K562 (cell line): ENCODE measurements at places on chromosomes 5 and 9. TPM values are rescaled to one million over a fixed set of nuclear protein-coding genes. Genes with fewer than 3 reads are reported as not detected.
A peak's percentile ranks its signal among the peaks of the same experiment; 100 is the strongest.

The MARCOL gene
- total RNA-seq: not detected in 2 replicates

The SH3TC2 gene
- total RNA-seq: 0.80 and 1.1 TPM in 2 replicates

The OR1Q1 gene
- total RNA-seq: not detected in 2 replicates

The EQTN gene
- not detected in 2 replicates for total RNA-seq

The ARID3C gene
- not detected in 2 replicates for total RNA-seq

The PCDHAC2 gene
- not detected in 2 replicates for total RNA-seq

The SLC34A1 gene
- not detected in 2 replicates for total RNA-seq

The FOXD4L6 gene
- total RNA-seq: not detected in 2 replicates

The TRIM36 gene
- total RNA-seq: 0.22 and 0.51 TPM in 2 replicates

The WDR38 gene
- total RNA-seq: not detected in 2 replicates

The HTR4 gene
- not detected in 2 replicates for total RNA-seq

The PCDHGC3 gene
- 0.07 and 0.20 TPM in 2 replicates for total RNA-seq

DNA sequence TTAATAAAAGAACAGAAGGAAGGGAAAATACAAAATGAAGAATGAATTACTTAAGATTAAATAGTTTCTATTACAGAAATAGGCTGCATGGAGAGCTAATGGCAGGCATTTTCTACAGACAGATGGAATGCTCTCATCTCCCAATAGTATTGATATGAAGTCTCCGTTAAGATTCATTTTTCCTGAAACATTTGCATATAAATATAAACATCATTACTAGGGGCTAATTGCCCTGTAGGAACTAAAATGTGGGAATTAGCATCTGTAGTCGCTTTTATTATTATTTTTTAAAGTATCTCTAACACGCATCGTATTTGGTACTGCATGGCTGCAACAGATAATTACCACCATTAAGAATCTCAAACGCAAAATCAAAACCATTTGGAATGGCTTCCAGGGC, 2275.5 kb downstream of the MAT2B start:
- no peak for DNase-seq

DNA sequence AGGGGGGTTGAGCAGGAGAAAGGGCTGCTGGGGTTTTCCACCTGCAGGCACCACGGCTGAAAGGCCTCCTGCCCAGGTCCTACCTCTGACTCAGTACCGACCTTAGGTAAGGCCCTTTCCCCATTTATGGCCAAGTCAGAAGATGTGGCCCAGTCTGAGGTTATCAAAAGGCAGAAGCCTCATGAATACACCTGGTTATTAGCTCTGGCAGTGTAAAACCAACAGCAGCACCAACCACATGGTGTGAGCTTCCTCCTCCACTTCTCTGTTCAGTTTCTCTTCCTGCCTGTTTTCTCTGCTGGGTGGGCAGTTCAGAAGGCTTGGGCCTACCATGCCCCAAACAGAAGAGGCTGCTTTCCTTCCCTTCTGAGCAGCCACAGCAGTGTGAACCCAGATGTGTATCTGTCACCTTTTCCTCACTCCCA, 86.9 kb downstream of the UGCG start:
- DNase-seq: no peak

DNA sequence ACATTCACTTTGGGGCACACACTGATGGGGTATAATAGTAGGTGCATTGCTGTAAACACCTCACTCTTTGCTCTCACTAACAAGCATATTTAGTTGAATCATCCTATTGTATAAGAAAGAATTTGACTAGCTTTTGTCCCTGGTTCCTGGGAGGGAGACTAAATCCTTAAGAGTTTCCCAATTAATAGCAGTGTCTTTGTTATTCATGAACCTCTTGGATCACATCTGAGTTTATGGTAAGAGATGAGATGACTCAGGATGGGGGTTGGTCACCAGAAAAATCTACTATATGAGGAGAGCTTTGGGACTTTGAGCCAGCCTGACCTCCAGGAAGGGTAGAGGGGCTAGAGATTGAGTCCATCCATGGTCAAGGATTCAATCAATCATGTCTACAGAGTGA, 56.8 kb downstream of the PUM3 start:
- no peak for DNase-seq

DNA sequence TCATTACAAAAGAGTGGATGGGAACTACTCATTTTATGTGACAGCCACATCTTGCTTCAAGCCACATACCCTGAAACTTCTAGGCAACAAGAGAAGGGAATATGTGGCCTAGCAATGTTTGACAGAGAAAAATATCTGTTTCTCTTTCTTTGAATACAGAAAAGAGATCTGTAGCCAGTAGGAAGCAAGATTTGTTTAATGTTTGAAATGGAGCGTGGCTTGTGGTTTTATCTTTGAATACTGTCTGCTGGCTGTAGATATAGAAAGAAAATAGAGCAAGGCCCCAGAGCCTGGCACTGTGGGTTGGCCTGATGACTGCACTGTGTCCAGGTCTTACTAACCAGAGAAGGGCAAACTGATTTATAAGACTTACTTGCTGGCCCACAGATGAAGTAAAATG, 133.8 kb downstream of the ARHGEF28 start:
- DNase-seq: no peak

DNA sequence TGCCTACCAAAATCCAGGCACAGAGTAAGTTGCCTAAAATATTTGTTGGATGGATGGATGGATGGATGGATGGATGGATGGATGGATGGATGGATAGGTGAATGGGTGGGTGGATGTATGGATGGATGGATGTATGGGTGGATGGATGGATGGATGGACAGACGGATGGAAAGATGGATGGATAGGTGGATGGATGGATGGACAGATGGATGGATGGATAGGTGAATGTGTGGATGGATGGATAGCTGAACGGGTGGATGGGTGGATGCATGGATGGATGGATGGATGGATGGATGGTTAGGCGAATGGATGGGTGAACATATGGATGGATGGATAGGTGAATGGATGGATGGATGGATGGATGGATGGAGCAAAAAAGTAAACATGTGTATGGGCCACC, 131.9 kb downstream of the GABBR2 start:
- no peak for DNase-seq

- no peak for DNase-seq
Observed at GRCh38 chr5:3302228-3302627, 293.4 kb upstream of the IRX1 start.

DNA sequence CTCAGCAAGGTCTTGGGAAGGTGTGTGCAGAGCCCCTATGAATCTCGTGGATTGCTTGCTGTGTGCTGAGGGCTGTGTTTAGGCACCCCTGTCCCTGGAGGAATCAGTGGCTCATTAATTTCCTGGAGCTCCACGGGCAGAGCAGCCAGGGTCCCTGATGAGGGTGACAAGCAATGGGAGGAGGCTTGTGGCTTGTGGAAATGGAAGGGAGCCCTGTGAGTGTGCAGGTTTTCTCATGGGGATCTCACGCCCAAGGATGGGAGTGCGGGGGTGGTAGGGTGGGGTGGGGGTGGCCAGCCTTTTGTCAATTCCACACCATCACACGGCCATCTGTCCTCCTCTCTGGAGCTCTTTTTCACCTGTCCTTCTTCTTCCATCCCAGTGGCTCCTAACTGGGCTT, 25.3 kb downstream of the PHF2 start:
- DNase-seq: no peak

GRCh38 chr9:100890321-100890720, 138.2 kb upstream of the PLPPR1 start:
- DNase-seq: no peak

- no peak for DNase-seq
Observed at GRCh38 chr9:112158656-112159367, 16.3 kb downstream of the SUSD1 start.

GRCh38 chr5:172881691-172882370, 47.8 kb downstream of the ERGIC1 start:
- DNase-seq: peak; percentile 85

- no peak for DNase-seq
Observed at GRCh38 chr9:132578367-132578932, 4.0 kb upstream of the BARHL1 start.

DNA sequence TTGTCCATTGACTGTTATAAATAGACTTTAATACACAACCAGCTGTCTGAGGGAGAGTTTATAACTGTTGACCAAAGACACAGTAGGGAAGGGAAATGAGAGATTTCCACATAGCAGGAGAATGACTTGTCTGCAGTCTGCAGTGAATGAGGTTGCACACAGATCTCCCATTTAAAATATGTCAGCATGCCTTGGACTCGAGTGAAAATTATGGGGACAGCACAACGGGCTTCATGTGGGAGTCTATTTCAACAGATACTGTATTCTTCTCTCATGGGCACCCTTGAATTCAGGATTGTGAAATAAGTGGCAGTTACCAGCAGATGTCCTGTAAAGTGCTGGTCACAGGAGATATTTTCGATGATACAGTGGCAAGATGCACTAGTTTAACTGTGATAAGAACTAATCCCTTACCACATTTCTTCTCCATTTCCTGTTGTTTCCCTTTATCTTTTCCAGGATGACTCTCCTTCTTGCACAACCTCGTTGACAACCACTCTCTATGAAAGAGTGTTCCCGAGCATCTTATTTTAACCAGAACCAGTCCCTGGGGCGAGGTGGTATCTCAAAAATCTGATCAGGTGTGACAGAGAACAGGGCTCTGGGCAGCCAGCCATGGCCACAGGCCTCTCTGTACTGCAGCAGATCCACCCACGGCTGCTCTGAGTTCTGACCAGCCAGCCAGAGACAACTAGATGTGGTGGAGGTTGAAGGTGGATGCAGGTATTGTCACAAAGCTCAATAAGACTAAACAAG, 51.5 kb upstream of the MAP3K1 start:
- DNase-seq: no peak

- no peak for DNase-seq
Observed at GRCh38 chr9:126303488-126303887, 23.1 kb upstream of the MVB12B start.

GRCh38 chr5:61467766-61468482, 135.9 kb downstream of the ZSWIM6 start:
- no peak for DNase-seq

GRCh38 chr5:93422652-93423280, 158.3 kb downstream of the NR2F1-AS1 start:
- no peak for DNase-seq

DNA sequence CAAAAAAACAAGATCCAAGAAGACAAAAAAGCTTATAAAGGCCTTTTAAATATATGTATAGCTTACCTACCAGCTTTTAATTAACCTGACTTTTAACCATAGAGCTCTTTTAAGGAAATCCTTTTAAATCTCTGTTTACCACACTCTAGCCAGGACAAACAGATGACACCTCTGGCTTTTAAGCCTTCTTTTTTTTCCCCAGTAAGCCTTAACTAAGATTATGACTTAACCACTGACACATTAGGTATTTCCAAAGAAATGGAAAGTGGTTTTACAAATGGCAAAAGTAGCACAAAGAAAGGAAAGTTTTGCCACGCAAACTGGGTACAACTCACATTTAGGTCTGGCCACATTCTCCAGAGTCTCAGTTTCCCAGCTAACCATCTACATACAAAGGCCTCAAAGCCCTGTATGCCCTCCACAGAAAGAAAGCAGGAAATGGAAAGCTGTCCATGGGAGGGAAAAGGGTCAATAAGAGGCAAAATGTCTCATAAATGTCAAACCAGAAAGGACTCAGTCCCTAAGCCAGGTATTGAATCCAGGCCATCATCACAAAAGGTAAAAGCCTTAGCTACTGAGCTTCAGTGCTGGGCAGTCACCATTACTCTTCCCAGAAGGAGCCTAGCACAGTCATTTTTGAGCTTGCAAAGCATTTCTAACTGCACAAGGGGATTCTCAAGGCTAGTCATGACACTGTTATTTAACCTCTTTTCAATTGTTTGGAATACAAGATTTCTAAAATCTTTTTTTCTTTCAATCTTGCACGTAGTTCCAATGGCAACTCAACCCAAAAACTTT, 19.7 kb downstream of the TMEM161B start:
- no peak for DNase-seq

GRCh38 chr5:109959652-109960051, 269.9 kb downstream of the MAN2A1 start:
- peak; percentile 9 for DNase-seq

- DNase-seq: no peak
Observed at GRCh38 chr5:76202182-76202581, 119.0 kb downstream of the SV2C start.

- no peak for DNase-seq
Observed at GRCh38 chr9:3047912-3048311, 204.0 kb upstream of the PUM3 start.

- DNase-seq: no peak
Observed at GRCh38 chr5:125870256-125870655, 553.0 kb upstream of the GRAMD2B start.

DNA sequence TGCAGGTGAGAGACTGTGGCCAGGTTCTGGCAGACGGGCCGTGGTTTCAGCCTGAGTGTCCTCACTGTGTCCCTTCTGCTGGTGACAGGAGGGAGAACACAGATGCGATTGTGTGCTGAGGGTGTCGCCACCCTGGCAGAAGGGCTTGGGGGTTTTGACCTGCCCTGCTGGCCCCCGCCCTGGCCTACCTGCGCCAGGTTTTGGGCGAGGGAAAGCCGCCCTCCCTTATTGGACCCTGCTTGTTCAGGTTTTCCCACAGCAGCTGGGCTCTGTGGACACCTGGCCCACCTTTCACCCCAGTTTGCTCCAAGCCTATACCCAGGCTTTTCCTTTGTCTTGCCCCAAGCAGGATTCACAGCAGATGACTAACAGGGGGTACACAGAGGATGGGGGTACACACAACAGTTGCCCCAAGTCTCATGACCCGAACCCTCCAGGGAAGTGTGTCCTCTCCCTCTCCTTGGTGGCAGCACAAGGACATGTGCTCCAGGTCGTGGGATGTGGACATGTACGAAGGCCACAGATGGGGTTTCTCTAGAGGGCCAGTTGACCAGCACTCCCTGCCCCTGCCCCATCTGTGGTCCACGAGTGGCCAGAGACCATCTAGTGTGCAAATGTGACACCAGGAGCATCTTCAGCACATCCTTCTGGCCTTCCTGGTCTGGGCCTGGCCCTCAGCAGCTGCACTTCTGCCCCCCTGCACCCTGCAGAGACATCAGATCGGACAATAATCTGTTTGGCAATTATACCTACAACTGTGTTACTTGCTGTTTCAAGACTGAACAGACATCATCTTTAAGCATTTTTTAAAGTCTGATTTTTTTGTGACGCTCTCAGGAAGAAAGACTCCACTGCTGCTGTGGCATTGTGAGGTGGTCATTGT, 265.8 kb upstream of the IRX4 start:
- DNase-seq: no peak

DNA sequence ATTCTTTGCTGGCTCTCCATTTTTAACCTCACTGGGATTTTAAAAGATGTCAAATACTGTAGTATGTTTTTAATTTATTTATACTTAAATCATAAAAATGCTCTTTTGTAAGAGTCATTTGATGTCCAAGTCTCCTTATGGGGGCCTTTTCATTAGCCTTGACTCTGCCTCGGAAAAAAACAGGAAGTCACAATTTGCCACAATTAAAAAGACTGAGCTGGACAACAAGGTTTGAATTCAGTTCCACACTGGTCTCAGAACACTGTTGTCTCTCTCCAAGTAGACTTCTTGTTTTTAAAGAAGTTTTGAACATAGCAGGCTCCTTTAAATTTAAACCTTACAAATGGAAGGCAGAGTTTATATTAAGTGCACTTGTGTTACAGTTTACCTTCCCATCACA, 444.2 kb downstream of the ACTL7B start:
- DNase-seq: no peak

GRCh38 chr5:91128604-91129003, 254.5 kb downstream of the ARRDC3 start:
- no peak for DNase-seq
